ENCODE measurements at places on chromosomes 4 and X. TPM values are rescaled to one million over a fixed set of nuclear protein-coding genes. Genes with fewer than 3 reads are reported as not detected.
A peak's percentile ranks its signal among the peaks of the same experiment; 100 is the strongest.

- no peak for DNase-seq
- H3K27me3 ChIP-seq: peaks cover 3% of the 10 kb centered on the region
- H3K4me3 ChIP-seq: no peak overlapping the region
- peaks cover 9% of the 10 kb centered on the region for H3K4me1 ChIP-seq
- H3K27ac ChIP-seq: no peak overlapping the region
Measured at GRCh38 chr4:79248610-79249009, 77.3 kb downstream of the NAA11 start.

Gene F9
- total RNA-seq: not detected

Gene FREM3
- total RNA-seq: not detected

GRCh38 chr4:168509786-168510185, 12.9 kb downstream of the PALLD start:
- H3K4me3 ChIP-seq: no peak overlapping the region
- no peaks in the 10 kb centered on the region for H3K27me3 ChIP-seq
- no peaks in the 10 kb centered on the region for H3K36me3 ChIP-seq
- H3K4me1 ChIP-seq: no peaks in the 10 kb centered on the region

DNA sequence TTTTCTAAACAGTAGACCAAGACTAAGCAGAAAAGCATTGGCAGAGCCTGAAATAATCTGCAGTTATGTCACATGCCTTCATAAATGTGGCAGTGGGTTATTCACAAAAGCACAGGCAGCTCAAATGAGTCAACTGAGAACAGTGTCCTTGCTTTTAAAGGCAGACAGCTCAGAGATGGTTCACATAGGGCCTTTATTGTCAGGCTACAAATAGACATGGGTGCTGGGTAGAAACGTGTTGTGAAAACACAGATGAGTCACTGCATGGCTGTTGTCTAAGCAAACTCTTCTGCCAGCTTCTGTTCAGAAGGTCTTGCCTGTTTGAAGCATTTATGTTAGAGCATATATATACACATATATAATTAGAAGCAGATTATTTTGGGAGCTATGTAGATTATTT, 118.0 kb downstream of the SLC4A4 start:
- H3K4me3 ChIP-seq: no peak overlapping the region
- DNase-seq: no peak
- no peaks in the 10 kb centered on the region for H3K36me3 ChIP-seq
- H3K4me1 ChIP-seq: peaks cover 2% of the 10 kb centered on the region

DNA sequence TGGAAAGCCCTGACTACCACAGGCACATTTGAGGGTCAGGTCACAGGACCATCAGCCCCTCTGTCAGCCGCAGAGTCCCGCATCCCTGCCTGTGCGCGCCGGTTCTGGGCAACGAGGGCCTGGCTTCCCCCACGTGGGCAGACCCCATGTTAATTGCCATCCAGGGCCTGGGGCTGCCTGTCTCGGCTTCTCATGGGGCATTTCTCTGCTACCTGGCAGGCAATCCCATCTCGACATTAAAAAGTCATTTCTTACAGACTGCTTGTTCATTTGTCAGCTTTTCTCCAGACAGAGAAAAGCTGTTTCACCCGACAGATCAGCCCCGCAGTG, 45.6 kb upstream of the SORCS2 start:
- no peaks in the 10 kb centered on the region for H3K36me3 ChIP-seq
- H3K27ac ChIP-seq: no peak overlapping the region
- H3K4me3 ChIP-seq: no peak overlapping the region
- H3K4me1 ChIP-seq: peaks cover 7% of the 10 kb centered on the region
- peaks cover 2% of the 10 kb centered on the region for H3K27me3 ChIP-seq
- no peak for DNase-seq

- H3K36me3 ChIP-seq: no peaks in the 10 kb centered on the region
- H3K4me3 ChIP-seq: no peak overlapping the region
- H3K27me3 ChIP-seq: no peaks in the 10 kb centered on the region
- no peak overlapping the region for H3K27ac ChIP-seq
Measured at GRCh38 chr4:21139327-21139726, 439.1 kb downstream of the PACRGL start.

DNA sequence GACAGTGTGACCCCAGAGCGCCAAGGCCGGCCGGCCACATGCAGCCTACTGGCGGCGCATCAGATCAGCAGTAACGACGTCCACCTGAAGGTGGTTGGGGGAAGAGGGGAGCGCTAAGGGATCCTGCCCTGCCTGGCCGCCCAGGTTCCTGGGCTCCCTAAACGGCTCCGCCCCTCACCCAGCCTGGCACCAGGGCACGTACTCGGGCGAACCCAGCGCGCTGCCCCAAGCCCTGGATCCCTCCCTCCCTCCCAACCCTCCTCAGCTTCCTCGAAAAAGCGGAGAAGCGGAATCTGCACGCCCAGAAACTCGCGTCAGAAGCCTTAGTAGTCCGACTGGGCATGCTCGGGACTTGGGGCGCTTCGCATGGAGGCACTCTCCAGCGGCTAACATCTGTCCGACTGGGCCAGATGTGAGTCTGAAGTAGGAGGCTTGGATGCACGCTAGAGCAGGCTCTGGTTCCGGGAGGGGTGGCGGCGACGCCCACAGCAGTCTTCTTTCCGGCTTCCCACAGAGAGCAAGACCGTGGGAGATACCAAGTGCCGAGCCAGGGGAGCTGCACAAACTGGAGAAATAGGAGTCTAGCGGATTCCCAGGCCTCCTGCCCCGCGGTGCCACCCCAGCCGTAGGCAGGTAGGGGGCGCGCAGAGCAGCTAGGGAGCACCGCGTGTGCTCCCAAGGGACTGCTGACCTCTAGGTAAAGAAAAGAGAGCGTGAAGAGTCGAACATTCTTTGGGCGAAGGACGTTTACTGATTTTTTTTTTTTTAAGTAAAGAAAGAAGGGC, 114.3 kb upstream of the TEX13C start:
- H3K36me3 ChIP-seq: no peaks in the 10 kb centered on the region
- H3K27ac ChIP-seq: peak overlapping the region; percentile 84
- H3K4me1 ChIP-seq: no peaks in the 10 kb centered on the region
- H3K4me3 ChIP-seq: peak overlapping the region; percentile 97

Gene MAP3K15
- 0.37 TPM for total RNA-seq

DNA sequence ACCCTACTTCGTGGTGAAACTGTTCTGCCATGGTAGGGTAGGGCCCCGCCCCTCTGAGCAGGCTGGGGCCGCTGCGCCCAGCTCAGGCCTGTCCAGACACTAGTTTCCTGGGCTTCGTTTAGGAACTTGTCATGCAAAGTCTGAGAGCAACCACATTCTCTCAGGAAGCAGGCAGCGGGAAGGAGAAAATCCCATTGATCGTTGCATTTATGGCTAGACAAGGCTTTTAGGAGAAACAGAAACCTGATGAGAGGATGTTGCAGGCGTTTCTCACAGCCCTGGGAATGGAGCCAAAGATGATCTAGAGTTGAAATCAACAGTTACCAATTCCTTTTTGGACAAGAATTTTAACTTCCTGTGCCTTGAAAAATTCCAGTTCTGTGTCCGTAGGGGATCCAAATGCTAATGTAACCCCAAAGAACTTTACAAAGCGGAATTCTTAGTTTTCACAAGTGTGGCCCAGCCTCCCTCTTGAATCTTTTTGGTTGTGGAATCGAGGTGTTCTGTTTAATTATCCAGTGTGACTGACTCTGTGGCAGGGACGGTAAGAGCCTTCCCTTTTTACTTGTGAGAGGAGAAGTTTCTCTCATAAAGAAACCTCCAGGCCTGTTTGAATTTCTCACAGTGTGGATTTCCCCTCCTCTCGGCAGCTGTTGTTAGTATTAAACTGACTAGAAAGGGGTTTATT, 4.5 kb upstream of the CXCL9 start:
- DNase-seq: no peak
- peaks cover 3% of the 10 kb centered on the region for H3K27me3 ChIP-seq
- no peaks in the 10 kb centered on the region for H3K36me3 ChIP-seq
- H3K4me1 ChIP-seq: no peaks in the 10 kb centered on the region
- no peak overlapping the region for H3K27ac ChIP-seq

DNA sequence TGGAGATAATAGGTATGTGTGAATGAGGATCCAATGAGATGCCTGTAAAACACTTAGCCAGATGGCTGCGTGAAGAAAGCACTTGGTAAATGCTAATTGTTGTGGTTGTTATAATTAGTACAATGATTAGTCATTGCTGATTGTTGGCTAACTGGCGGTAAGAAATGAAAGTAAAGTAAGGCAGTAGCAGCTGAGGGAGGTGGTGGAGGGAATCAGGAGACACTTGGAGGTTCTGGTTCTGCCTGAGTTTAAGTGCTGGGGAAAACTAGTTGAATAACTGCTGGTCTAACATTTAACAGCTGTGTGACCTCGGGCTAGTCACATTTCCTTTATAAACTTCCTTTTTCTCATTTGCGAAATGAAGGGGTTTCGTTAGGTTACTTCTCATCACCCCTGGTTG, 30.9 kb downstream of the CD38 start:
- no peak for DNase-seq
- no peak overlapping the region for H3K4me3 ChIP-seq
- no peak overlapping the region for H3K27ac ChIP-seq
- peaks cover 2% of the 10 kb centered on the region for H3K27me3 ChIP-seq

DNA sequence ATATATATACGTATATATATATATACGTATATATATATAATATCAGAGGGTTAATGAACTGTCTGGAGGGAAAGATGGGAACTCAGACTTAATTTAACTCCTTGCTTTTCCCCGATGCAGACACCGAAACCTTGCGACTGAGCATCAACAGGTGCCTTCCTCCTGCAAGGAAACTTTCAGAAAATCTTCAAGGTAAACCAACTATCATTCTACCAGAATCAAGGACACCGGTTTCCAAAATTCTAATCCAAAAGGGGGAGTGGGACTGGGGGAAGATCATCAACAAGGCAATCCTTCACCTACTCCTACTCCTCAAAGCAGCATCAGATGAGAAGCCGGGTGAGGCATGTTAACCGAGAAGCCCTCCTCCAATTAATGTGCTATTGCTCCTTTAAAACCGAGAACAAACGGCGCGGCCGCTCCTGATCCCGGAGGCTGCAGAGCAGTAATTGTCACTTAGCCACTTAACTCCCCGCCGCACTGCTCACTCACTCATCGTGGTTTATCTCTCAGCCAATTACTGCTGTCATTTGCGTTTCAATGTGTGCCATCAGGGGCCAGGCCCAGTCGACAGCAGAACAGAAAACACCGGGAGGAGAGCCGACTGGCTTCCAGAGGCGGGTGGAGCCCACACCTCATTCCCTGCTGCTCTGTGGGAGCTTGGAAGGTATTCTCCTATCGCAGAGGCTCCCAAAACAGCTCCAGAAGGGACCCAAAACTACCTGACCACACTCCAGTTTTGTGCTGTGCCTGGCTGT, 61.7 kb downstream of the MAML3 start:
- no peaks in the 10 kb centered on the region for H3K36me3 ChIP-seq
- peak overlapping the region; percentile 79 for H3K4me3 ChIP-seq
- peak overlapping the region; percentile 86 for H3K27ac ChIP-seq
- peaks cover 53% of the 10 kb centered on the region for H3K4me1 ChIP-seq

DNA sequence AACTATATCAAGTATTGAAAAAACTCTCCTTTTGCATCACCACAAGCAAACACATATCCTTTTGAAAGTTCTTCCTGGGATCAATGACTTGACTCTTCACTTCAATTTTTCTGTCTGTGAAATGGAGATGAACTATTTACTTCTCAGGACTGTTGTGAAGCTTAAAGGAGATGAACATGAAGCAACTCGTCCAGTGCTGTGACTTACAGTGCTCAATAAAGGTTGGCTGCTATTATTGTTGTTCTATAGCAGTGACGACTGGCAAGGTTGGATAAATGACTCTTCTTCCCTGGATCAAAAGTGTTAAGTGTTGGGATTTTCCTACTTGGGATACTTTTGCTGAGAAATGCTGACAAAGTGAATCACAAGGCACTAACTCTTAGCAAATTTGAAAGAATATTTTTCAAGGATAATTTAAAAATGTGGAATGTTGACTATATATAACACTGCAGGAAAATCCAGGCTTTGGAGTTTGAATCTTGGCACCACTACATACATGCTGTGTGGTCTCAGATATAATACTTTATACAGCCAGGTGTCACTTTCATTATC, 13.7 kb downstream of the FRAS1 start:
- H3K27ac ChIP-seq: no peak overlapping the region
- H3K4me1 ChIP-seq: peaks cover 11% of the 10 kb centered on the region
- peaks cover 2% of the 10 kb centered on the region for H3K27me3 ChIP-seq
- DNase-seq: no peak

Gene PCYT1B
- total RNA-seq: 19.5 TPM

DNA sequence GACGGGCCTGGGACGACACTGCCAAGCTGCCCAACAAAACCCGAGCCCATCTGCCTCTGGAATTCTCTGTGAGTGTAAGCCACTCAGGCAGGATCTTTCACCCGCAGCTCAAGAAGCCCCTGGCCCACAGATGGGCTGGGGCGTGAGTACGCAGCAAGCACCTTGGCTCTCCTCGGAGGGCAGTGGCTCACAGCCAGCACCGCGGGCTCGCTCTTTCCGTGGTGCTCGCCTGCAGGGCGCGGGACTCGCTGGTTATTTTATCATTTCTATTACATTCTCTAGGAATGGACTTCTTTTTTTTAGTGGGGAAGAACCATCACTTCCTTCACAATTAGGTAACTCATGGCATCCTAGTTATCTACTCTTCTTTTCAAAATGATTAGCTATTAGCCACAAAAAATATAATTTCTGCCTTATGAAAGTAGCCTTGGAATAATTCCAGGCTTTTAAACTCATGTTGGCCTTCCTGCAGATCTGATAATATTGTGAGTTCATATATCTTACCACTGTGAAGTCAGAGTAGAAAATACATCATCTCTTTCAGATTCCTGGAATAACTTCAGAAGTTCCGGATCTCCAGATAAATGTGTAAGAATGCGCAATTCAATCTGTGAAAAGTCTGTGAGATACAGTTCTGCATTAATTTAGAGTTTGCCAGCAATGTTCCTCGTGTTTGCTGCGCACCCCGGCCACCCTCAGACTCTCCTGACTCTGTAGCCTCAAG, 68.6 kb downstream of the NAT8L start:
- H3K27ac ChIP-seq: no peak overlapping the region
- DNase-seq: no peak
- H3K4me3 ChIP-seq: no peak overlapping the region
- no peaks in the 10 kb centered on the region for H3K27me3 ChIP-seq

Gene ADAMTS3
- total RNA-seq: 0.10 TPM

Gene ZNF711
- 41.9 TPM for total RNA-seq

Gene DAPP1
- not detected for total RNA-seq

Gene HSD17B13
- total RNA-seq: 0.25 TPM

DNA sequence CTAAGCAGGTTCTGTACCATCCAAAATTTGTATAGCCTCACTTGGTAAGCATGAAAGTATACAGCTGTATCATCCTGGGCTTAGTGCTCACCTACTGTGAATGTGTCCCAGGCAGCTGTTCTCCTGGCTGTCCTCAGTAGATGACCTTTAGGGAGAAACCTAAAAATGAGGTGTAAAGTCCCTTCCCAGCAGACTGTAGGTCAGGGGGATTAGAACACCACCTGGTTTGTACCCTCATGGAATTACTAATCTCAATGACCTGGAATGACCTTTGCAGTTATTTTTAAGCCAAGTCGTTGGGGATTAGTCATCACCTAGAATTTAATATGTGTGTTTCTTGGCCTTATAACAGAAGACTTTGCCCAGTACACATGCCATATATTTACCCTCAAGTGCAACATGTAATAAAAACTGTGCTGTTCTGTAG, 39.1 kb upstream of the MBTPS2 start:
- DNase-seq: no peak
- peaks cover 10% of the 10 kb centered on the region for H3K4me1 ChIP-seq
- H3K4me3 ChIP-seq: no peak overlapping the region
- H3K27me3 ChIP-seq: no peaks in the 10 kb centered on the region
- H3K36me3 ChIP-seq: no peaks in the 10 kb centered on the region
